ENCODE measurements at places on chromosomes 13 and 19.

DNA sequence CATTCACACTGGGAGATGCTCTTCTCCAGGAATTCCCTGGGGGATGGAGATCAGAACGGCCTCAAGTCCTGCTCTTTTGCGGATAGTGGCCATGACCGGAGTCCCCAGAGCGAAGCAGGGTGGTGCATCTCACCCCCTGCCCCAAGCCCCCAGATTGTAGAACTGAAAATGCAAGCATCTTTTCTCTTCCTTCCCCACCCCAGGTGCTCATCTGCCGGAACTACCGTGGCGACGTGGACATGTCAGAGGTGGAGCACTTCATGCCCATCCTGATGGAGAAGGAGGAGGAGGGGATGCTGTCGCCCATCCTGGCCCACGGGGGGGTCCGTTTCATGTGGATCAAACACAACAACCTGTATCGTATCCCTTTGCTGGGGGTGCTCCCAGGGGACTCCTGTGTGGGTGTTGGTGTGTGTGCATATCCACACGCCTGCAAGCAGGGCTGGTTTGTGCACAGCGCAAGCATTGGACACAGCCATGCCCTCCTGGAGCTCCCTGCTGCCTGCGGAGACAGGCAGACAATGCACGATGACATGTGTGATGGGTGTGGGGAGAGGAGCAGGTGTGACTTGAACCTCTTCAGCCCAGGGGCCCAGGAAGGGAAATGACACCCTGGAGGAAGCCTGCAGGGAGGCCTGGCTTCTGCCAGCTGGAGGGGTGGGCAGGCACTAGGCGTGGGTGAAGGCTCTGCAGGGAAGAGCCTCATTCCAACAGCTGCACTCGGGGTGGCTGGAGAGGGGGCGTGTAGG, 5.7 kb downstream of the AP1M1 start:
- peak; percentile 20 for DNase-seq

GRCh38 chr13:71727662-71728061, 139.3 kb downstream of the DACH1 start:
- DNase-seq: no peak

DNA sequence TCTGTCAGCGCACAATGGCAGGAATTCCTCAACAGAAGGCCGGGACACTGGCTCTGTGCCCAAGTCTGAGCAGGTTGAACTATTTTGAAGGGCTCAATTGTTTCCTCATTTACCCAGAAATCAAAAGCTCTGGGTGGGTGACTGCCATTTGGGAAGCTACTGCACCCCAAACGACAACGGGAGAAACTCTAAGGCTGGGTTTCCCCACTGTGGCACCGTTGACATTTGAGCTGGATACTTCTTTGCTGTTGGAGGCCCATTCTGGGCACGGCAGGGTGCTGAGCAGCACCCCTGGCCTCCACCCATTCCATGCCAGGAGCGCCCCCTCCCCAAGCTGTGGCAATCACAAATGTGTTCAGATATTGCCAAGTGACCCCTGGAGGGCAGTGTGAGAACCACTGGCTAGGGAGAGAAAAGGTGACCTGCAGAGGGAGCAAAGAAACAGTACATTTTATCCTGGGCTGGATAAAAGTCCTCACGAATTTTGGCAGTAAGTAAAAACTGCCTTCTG, 62.5 kb downstream of the RFX2 start:
- DNase-seq: no peak

DNA sequence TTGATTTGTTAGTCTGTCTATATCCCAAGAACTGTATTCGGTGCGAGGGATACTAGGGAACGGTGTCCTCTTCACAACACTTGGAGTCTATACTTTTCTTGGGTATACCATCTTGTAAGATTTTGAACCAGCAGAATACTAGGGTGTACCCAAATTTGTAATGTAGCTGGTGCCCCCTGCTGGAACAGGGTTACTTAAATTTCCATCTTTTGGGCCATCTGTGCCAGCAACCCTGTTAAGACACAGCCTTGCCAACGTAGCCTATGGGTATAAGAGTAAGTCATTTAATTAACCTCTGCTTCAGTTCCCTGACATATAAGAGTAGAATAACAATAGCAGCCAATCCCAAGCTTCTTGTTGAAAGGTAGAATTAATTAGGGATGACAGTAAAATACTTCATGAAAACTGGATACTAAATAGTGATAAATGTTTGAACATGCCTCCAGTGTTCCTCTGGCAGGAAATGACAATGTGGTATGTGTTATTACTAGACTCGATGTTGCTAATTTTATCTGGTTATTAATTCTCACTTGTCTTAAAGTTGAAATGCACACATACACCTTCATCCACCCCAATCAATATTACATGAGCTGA, 607.6 kb downstream of the FGF9 start:
- peak; percentile 77 for DNase-seq

DNA sequence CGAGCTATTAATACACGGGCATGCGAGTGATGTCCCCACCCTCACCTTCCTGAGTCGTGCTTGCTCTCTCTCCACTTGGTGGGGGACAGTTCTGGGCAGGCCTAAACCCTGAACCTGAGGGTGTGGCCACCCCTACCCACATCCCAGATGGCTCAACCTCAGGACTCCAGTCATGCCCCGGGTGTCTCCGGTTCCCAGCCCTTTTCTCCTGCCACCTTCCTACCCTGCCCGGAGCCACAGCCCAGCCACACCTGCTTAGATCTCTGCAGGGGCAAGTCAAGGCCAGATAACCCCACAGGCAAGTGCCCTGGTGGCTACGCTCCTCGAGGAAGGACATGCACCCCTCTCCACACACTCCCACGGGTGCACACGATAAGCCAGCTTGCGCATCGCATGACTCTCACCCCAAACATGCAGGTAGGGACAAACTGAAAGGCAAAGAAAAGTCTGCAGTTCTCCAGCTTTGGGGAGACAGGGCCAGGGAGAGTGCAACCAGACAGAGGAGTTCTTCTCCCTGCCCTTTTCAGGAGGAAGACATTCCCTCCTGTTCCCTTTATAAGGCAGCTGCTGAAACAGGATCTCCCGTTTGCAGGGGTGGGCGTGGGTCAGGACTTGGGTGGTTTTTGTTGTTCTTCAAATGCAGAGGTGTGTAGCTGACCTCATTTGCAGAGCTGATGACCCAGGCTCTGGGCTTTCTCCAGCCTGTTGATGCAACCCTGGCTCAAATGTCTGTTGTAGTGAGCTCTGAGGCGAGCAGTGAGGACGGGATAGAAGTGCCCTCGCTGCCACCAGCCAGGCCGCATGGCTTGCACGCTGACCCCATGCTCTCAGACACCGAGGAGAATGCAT, 88.6 kb downstream of the DPF1 start:
- DNase-seq: no peak

DNA sequence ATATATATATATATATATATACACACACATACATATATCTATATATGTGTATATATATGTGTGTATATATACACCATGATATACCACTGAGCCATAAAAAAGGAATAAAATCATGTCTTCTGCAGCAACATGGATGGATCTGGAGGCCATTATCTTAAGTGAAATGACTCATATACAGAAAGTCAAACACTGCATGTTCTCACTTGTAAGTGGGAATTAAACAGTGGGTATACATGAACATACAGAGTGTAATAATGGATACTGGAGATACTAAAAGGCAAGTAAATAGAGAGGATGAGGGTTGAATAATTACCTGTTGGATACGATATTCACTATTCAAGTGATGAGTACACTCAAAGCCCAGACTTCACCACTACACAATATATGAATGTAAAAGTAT, 332.6 kb downstream of the SLITRK1 start:
- no peak for DNase-seq

GRCh38 chr19:16821081-16821480, 8.1 kb upstream of the SIN3B start:
- DNase-seq: no peak

- DNase-seq: no peak
Observed at GRCh38 chr19:40862333-40862732, 12.1 kb upstream of the CYP2A6 start.

DNA sequence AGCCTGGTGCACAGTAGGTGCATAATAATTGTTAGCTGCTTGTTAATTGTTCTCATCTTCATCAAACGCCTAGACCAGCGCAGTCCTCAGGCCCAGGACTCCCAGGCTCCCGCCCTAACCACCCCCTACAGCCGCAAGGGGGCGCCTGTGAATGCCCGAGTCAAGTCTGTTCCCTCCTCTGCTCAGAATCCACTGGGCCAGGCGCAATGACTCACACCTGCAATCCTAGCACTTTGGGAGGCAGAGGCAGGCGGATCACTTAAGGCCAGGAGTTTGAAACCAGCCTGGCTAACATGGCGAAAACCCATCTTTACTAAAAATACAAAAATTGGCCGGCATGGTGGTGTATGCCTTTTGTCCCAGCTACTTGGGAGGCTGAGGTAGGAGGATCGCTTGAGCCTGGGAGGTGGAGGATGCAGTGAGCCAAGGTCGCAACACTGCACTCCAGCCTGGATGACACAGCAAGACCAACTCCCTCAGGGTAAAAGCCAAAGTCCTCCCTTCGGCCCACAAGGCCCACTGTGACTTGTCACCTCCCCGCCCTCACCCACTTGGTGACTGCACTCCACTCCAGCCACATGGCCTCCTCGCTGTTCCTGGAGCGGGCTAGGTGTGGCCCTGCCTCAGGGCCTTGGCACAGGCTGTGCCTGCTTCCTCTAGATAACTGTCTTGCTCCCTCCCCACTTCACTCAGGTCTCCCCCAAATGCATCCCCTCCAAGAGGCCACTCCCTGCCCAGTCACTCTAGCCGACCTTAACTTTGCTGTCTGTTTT, 9.1 kb downstream of the ZNF653 start:
- DNase-seq: peak; percentile 67

DNA sequence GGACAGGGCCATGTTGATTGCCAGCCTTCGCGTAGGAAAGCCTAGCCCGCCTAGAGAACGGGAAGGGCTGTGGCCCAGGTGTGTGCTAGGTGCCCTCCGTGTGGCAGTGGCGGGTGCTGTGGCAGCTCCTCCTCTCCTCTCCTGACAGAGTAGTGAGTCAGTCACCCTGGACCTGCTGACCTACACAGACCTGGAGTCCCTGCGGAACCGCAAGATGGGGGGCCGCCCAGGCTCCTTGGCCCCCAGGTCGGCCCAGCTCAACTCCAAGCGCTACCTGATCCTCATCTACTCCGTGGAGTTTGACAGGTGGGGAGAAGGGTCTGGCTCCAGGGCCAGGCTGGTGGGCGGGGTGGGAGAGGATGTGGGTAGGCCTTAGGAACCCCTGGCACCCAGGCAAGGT, 11.1 kb downstream of the CCDC61 start:
- no peak for DNase-seq

GRCh38 chr13:31761951-31762350, 22.6 kb downstream of the RXFP2 start:
- DNase-seq: no peak

DNA sequence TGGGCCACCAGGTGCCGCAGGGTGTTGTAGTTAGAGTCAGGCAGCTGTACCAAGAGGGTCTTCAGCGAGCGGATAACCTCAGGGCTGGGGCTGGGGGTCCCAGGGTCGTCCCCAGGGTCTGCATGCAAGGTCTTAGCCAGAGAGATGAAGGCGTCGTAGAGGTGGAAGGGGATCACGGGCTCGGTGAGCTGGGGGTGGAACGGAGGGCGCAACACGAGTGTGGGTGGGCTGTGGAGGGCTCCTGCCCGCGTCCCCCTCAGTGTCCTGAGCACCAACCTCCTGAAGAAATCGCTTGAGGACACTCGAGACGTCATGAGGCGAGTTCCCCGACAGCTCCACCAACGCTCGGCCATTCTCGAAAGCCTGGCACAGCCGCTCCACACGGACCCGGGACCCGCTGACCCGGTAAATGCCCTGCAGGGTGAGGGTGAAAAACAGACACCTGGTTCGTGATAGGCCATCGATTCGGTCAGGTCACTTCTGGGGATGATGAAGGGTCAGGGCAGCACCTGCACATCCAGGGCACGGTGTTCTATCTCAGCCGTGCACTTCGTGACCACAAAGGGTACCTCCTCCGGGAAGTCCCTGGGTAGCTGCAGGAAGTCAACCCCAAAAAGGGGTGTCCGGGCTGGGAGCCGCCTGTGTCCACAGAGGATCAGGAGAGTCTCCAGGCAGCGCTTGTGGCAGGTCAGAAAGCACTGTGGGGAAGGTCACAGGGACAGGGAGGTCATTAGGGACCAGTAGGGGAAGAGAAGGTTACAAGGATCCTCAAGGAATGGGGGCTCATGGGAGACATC, 6.7 kb upstream of the LPAR2 start:
- DNase-seq: no peak

DNA sequence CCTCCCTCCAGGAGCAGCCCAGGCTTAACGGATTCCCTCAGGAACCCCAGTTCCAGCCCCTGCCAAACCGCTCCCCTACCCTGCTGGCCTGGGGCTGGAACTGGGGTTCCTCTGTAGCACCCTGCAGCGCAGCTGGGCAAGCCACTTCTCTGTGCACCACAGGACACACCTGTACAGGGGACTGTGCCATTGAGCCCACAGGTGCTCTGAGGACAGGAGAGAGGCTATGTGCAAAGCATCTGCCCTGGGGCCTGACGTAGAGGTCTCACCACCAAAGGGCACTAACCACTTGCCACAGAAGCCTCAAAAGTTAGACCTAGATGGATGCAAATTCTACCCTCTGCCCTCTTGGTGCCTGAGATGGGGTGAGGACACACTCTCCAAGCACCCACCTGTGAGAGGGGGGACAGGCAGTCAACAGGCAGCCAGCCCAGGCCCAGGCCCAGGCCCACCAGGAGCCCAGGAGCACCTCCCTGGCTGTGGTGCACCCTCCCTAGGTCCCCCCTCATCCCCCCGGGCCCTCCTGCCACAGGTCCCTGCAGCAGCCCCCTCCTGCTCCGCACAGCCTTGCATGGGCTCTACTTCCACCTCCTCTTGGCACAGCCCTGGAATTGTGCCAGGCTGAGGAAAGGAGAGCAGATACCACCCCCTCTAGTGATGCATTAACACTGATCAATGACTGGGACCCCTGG, 27.6 kb upstream of the SLC35E1 start:
- DNase-seq: no peak

DNA sequence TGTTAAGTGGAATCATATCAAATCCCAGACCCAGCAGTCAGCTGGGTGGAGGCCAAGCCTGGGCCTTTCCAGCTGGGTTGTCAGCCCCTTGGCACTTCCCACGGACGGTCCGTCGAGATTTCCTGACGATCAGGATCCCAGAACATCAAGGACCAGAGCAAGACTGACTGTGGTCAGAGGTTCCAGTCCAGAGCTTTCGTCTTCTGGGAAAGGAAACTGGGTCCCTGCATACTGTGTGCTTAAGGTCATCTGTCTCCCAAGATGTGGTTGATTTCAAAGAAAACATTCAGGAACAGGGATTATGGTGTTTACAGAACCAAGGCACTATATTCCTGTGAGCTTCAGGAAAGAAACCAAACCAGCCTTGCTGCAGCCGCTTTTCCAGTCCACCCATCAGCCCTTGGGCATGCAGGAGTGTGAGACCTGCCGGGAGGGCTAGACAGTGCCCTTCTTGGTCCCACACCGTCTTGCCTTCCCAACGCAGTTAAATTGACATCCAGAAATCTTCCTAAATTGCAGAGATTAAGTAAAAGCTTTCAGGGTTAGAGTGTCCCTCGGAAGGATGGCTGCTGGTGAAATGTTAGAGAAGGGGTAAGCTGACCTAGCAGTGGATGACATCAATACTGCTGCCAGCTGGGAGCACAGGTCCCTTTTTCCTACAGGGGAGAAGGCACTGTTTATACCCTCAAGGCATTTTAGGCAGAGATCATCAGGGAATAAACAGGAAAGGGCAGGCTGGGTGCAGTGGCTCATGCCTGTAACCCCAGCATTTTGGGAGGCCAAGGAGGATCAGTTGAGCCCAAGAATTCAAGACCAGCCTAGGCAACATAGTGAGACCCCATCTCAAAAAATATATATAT, 5.0 kb upstream of the C19orf33 start:
- no peak for DNase-seq

- no peak for DNase-seq
Observed at GRCh38 chr19:33417751-33418150, 44.2 kb downstream of the CEBPG start.
